ENCODE measurements at places on chromosomes 2 and 18.

GRCh38 chr2:121160366-121160765 lies 124.6 kb downstream of the TFCP2L1 start:
- DNase-seq, result no peak

- no peak for DNase-seq
Measured at GRCh38 chr2:634041-634440, 43.2 kb downstream of the TMEM18 start.

DNA sequence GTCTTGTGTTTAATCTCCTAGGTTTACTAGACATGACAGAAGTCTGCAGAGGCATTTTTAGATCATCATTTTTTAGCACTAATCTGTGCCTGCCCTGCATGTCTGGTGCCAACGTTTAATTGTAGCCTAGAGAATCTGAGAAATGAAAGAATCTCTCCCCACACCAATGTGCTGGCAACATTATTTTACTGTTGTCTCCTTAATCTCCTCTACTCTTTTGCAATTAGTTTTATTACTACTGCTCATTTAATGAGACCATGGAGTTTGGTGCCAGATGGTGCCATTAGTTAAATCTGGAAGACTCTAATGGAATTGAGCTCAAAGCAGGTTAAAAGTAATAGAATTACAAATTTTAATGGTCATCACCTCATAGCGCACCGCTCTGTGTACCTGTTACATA lies 4.0 kb upstream of the SPP2 start:
- DNase-seq, result no peak

DNA sequence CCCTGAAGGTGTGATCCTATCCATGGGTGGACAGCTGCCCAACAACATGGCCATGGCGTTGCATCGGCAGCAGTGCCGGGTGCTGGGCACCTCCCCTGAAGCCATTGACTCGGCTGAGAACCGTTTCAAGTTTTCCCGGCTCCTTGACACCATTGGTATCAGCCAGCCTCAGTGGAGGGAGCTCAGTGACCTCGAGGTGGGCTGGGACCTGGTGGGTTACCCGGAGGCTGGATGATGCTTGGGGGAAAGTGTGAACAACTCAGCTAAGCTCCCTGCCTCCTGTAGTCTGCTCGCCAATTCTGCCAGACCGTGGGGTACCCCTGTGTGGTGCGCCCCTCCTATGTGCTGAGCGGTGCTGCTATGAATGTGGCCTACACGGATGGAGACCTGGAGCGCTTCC lies 16.2 kb downstream of the CAD start:
- DNase-seq, result no peak

DNA sequence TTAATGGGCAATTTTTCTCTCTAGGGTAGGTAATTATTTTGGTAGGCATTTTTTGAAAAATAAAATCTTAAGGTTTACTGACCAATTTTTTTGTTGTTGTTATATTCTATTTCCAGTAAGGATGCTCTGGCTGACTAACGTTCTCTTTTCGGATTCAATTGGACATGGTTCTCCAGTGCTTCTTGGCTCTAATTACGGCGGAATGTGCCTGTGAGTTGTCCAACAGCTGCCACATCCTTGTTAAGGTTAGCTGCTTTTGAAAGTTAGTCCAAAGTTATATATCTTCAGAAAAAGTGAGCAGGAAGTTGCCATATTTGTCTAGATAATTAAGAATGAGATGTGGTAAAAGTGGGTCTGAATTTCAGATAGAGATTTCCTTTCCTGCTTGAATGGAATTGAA lies 45.8 kb upstream of the SMIM21 start:
- no peak for DNase-seq

DNA sequence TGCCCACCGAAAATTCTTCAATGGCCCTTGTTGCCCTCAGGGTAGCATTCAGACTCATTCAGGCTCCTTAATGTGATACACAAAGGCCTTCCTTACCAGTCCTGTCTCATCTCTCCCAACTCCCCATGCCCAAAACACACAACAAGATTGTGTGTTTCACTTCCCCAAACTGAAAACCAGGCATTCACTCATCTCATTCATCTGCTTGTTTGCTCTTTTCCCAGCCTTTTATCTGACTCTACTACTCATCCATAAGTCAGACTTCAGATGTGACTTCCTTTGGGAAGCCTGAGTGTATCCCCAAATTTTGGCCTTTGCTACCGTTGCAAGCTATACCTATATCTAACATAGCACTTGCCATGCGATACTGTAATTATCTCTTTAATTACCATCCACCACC lies 9.7 kb upstream of the SLC39A10 start:
- DNase-seq, result no peak

Measured in stimulated activated naive CD8-positive, alpha-beta T cell treated with anti-CD3 and anti-CD28 coated beads, Interleukin-15, amount 100 ng/mL, for 72 hours (primary cell).